Right lung (tissue), 10 donors: ENCODE measurements at places on chromosomes 1 and 21. TPM values are rescaled to one million over a fixed set of nuclear protein-coding genes. Genes with fewer than 3 reads are reported as not detected.

DNA sequence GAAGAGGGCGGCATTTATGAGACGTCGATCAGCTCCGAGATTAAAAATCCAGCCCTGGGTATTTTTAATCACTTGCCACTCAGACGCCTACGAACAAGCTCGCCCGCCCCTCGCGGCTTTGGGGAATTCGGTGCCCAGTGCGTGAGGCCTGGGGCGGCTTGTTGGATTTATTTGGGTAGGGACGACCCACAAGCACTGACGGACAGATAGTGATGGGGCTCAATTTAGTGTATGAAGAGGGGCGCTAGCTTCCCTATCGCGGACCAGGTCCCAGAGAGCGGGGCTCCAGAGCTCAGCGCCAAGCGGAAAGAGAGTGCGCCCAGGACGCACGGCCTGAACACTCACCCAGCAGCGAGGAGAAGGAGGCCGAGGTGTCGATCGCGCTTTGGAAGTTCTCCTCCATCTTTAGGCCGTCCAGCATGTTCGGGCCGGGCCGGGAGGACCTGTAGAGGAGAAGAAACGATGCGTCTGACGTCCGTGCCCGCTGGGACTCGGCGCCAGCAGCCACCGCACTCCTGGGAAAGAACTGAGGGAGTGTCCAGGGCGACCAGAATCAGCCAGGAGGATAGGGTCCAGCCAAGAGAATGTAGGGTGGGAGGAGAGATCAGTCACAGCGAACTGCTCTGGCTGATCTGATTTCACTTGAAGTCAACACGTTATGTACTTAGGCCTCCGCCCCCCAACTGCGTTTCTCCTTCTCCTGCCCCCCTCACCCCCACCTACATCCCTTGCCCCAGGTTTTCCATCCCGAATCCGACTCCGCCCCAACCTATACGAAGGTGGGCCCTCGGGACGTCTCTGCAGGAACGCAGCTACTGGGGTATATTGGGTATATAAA is 1.2 kb downstream of the LMX1A start:
- no peak for DNase-seq

DNA sequence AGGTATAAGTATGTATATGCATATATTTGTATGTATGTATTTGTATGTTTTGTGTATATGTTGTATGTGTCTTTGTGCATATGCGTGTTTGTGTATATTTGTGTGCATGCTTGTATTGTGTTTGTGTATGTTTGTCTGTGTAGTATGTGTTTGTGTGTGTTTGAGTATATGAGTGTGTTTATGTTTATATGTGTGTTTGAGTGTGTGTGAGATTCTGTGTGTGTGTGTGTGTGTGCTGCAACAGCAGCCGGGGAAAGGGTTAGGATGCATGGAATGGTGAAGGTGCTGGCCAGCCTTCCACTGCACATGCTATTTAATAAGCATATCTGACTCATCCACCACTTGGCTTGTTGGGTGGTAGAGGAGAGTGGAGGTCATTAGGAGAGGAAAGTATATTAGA is 46.6 kb upstream of the RAB4A start:
- DNase-seq = no peak

DNA sequence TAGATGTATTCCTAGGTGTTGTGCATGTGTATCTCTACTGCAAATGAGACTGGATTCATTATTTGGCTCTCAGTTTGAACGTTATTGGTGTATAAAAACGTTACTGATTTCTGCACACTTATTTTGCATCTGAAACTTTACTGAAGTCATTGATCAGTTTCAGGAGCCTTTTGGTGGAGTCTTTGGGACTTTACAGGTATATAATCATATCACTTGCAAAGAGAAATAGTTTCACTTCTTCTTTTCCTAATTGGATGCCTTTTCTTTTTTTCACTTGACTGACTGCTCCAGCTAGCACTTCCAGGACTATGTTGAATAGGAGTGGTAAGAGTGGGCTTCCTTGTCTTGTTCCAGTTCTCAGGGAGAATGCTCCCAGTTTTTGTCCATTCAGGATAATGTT is 252.2 kb downstream of the SMYD3 start:
- DNase-seq = no peak

GRCh38 chr1:221602830-221603229 is 139.1 kb downstream of the DUSP10 start:
- no peak for DNase-seq

DNA sequence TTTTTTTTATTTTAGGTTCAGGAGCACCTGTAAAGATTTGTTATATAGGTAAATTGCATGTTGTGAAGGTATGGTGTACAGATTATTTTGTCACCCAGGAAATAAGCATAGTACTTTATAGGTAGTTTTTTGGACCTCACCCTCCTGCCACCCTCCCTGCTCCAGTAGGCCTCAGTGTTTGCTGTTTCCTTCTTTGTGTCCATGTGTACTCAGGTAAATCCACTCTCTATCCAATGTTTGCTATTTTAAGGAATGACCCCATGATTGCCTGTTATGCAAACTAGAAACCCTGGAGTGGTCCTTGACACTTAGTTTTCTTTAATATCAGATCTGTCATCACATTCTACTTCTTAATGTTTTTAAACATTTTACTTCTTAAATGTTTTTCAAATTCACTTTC is 33.9 kb downstream of the LHX9 start:
- DNase-seq = no peak

GRCh38 chr1:72481420-72481970 is 199.2 kb upstream of the NEGR1 start:
- no peak for DNase-seq

DNA sequence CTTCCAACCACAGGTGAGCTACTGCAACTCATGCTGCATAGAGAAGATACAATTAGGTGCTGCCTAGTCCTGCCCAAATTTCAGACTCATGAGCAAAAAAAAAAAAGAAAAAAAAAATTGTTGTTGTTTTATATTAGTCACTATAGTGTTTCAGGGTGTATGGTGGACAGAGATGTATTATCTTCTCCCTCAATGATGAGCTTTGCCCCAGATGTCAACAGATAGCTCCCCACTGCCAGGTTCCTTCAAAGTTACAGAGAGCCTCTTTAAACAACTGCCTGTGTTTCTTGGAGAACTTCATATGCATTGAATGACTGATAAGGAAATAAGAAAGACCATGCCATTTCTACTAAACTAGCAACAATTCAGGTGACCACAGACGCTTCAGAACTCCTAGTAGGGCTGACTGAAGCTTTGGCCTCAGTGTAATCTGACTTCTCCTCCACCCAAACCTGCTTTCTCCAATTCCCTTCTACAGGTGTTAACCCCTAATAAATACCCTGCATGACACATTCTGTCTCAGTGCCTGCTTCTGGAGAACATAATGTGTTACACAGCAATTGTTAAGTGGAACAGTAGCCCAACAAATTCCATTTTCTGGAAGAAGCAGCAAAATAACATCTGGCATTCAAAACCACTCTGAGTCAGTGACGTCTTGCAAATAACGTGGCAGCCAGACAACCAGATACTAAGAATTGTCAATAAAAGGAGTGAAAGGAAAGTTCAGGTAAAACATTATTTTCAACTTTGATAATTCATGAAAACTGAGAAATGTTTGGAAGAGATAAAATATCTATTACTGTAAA is 147.7 kb downstream of the CDC42BPA start:
- DNase-seq = no peak

- DNase-seq = no peak
Measured at GRCh38 chr1:155082301-155083051, 3.8 kb downstream of the EFNA3 start.

- DNase-seq = no peak
Measured at GRCh38 chr1:8285965-8286364, 31.9 kb upstream of the SLC45A1 start.

DNA sequence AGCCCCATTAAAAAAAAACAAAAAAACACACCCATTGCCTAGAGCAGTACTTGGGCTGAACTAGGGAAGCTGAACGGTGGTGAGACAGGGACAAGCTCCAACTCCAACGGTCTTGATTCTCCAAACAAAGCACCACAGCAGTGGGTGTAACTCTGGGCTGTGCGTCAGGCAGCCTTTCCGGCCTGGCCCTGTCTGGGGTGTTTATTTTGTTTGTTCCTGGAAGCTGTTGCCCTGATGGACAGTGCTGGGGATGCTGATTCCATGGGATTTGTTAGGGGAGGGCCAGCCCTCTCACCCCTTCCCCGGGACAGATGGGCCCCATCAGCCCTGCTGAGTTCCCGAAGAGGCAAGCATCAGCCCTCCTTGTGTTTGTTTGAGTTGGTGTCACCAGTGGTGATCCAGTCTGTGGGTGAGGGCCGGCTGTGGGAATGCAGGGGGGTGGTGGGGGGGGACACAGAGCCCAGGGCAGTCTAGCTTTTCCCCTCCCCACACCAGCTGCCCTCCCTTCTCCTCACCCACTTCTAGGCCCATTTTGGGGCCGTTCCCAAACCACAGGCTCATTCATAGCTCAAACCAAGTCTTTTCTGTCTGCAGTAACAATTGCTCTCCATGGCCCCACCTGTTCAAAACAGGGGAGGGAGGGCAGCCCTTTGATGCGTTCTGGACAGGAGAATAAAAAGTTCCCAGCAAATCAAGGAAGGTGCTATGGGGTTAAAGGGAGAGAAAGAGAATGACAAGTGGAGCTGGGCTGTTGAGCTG is 4.5 kb downstream of the WNT2B start:
- no peak for DNase-seq

DNA sequence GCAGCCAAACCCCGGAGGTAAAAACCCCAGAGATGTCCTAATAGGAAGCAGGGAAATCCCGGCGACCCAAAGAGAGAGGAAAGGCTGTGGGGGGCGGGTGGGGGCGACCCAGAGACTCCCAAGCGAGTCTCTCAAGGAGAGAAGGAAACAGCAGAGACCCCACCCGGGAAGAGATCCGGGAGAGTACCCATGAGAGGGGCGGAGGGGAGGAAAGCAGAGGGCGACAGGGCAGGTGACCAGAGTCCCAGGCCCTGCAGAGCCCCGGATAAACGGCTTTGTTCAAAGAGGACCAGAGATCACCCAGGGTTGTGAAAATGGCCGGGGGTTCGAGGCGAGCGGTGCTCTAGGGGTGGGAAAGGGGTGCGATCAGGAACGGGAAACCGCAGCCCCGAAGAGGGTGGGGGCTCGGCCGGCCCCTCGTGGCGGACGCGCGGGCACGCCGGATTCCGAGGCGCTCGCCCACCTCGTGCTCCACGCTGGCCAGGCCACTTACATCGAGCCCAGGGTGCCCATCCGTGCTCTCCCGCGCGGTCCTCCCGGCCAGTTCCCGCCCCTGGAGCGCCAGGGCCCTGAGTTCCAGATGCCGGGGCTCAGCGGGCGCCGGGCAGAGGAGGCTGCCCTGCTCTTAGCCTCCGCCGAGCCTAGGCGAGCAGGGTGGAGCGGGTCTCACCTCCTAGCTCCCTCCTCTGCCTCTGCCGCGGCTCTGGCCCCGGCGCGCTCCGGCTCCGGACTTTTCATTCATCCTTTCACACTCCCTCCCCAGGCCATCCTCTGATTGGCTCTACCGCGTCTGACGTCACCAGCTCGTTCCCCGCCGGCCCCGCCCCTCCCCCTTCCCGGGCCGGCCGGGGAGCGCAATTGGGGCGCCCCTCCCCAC is 52.3 kb downstream of the RHBG start:
- peak; percentile 55 for DNase-seq

- DNase-seq = no peak
Measured at GRCh38 chr1:219000631-219001030, 173.0 kb upstream of the LYPLAL1 start.

DNA sequence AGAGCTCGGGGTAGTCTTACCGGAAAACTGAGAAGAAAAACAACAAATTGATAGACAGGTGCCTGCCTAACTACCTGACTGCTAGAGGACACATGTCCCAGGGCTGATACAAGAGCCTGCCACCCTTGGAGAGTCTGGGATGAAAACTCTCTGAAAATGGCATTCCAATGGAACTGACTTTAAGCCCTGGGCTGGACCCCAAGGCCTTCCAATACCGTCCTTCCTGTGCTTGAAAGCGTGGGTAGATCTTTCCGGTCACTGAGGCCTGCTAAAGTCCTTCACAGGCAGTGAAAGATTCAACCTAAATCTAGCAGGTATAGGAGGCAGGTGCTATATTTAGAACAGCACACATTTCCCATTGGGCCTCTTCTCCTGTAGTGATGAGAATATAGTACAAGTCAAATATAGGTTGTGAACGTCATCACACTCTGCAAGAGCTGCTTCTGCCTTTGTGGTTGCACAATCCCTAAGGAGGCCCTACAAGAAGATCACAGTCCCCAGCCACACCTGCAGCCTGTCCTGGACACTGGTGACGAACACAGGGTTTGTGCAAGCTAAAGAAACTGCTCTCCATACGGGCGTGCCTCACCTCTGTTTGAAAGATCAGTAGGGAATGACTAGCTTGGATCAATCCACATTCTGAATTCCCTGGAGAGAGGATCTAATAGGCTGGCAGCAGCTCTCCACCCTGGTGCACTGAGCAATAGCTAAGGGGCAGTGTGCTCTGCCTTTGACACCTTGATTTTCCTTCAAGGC is 876 bp upstream of the CHML start:
- no peak for DNase-seq

Gene HEYL
- polyA plus RNA-seq = 25.7 TPM

Gene ABCG1
- polyA plus RNA-seq = 9.1 TPM

Gene SPRR2B
- not detected for polyA plus RNA-seq

Gene C1orf94
- not detected for polyA plus RNA-seq

Gene PCAT6
- 3.4 TPM for polyA plus RNA-seq
